ENCODE measurements at places on chromosomes 5 and 9.

DNA sequence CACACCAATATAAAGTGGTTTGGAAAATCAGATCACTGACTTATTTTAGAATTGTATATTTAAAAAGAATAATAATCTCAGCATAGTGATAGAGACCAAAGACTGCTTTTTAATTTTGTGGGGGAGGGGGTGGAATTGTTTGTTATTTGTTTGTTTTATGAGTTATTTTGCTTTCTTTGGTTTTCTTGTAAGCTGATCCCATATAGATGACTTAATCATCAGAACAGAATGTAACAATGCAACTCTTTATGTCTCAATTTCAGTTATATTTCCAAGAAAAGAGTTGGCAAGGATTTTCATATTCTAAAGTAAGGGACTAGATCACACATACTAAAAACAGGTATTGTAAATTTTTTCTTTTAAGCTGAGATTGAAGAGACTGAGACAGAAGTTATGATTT lies 984.9 kb downstream of the TLE4 start:
- DNase-seq, result peak; percentile 79

DNA sequence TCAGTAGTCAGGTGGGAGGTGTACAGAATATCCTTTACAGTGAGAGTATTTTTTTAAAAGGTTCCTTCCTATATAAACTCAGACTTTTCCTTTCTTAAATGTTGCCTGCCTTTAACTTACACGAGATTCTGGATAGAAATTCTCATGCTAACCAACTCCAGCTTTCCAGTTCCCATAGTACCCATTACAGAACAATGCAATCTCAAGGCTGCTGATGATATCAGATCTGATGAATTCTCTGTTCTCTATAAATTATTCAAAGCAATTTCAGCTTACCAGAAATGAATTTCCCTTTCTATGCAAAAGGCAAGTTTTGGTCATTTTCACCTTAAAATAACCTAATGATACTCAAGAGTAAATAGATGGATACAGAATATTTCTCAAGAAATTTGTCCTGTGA lies 90.3 kb downstream of the NUDT12 start:
- DNase-seq, result no peak

DNA sequence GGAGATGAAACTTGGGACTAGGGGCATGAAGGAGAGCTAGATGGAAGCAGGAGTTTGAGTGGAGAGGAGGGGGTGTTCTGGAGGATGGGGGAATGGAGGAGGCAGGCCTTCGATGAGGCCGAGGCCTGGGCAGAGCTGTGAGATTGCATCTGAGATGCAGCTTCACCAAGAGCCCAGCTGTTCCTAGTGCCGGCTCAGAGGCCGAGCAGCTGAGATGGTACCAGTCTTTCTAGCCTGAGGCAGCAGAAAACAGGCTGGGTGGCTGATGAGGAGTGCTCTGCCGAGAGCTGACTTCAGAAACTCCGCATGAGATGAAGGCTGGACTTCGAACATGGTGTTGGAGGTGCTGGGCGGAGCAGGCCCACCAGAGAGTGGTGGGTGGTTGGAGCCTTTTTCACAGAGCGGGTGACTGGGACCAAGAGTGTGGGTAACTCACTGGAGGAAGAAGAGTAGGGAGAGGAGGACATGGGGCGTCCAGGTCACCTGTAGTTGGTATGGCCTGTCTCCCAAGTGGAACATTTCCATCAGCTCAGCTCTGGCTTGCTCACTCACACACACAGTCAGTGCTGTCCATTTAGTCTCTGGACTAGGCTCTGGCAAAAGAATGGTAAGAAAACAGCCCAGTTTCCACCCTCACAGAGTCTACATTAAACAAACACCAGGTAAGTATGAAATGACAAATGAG lies 54.7 kb downstream of the TMOD1 start:
- DNase-seq, result no peak

DNA sequence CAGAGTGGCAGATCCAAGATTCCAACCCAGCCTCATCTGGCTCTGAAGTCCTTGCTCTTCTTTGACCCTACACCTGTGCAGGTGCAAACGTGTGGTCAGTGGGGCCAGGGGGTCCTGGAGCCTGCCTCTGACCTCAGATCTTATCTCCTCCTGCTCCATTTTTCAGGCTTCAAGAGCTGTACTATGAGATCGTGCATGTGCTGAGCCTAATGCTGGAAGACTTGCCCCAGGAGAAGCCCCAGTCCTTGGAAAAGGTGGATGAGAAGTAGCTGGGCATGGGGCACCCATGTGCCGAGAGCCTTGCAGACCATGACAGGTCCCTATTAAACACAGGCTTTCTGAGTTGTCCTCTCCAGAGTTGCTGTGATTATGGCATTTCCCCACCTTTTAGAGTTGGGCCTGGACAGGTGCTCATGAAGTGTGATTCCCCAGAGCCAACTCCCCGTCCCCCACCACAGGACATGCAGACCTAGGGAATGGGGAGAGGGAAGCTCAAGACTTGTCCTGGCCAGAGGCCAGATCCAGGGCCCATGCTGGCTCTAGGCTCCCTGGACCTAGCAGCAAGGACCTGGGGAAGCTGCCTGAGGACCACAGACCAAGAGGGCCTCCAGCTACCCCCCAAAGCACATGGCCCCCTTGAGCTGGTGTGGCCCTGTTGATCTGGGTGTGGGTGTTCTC lies 22.5 kb downstream of the PITX1 start:
- no peak for DNase-seq

DNA sequence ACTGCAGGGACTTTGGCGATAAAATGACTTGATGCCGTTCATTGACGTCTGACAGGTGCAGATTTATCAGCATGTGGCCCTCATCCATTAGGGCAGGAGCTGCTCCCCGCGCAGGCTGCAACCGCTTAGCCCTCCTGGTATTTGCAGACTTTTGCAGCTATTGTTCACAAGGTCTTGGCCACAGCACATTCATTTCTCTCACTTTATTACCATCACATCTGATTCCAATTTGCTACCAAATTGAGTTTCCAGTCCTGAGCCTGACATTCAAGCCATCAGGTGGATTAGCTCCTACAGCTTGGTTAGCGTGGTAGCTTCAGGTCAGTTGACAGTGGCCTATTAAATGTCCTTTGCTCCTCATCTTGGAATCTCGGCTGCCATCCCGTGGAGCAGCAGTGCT lies 299.2 kb downstream of the CD180 start:
- DNase-seq, result no peak

All from MCF 10A (cell line).